ENCODE measurements at places on chromosomes 16 and 17.

- DNase-seq: no peak
These were observed 46.2 kb downstream of the SMPD3 start for GRCh38 chr16:68401871-68402747.

DNA sequence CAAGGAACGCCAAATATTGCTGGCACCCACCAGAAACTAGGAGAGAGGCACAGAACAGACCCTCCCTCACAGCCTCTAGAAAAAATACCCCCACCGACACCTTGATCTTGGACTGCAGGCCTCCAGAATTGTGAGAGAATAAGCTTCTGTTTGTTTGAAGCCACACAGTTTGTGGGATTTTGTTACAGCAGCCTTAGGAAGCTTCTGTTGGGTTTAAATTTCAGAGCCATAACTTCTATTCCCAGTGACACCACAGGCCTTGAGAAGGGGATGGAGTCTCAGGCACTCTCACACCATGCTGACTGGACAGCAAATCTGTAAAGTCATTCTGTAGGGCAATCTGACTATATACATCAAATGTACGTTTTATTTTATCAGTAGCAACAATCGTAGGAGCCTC is 38.6 kb downstream of the RNF112 start:
- no peak for DNase-seq

DNA sequence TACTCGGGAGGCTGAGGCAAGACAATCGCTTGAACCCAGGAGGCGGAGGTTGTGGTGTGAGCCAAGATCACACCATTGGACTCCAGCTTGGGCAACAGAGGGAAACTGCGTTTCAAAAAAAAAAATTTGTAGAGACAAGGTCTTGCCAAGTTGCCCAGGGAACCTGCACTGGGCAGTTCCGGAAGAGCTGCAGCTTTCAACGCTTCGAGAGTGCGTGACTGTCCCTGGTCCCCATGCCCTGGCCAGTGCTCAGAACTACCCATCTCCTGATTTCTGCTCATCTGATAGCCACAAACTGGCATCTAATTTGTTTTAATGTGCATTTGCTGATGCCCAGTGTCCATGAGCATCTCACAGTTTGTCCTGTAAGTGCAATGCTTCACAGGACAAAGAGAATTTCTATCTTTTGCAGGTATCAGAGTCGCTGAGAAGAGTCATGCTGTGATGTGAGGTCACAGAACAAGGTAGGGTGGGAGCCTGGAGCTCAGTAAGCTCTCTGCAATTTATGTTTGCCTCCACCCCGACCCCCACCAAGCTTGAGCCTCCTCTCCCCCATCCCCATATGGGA is 3.9 kb downstream of the ACTG1 start:
- DNase-seq: peak; percentile 47

- DNase-seq: no peak
These were observed 4.0 kb downstream of the BPTF start for GRCh38 chr17:67829331-67829730.

- no peak for DNase-seq
These were observed 76.7 kb upstream of the DOC2B start for GRCh38 chr17:258045-258734.

DNA sequence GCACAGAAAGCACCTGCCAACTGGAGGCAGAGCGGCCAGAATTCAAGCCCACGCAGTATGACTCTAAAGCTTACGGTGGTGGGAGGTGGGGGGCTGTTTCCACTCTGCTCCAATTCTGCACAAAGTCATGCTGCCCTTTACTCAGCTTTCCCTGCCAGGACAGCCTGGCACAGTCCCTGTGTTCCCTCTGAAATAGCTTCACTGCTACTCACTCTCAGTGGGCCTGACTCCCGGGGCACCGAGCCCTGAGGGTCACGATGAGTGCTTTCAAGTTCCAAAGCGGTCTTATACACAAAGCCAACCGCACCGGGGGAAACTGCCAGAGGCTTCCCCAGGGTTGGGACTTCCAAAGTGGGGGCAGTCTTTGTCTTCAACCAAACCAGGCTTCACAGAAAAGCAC is 306.1 kb upstream of the XYLT1 start:
- no peak for DNase-seq

GRCh38 chr16:54487933-54488332 is 201.3 kb upstream of the IRX3 start:
- no peak for DNase-seq

DNA sequence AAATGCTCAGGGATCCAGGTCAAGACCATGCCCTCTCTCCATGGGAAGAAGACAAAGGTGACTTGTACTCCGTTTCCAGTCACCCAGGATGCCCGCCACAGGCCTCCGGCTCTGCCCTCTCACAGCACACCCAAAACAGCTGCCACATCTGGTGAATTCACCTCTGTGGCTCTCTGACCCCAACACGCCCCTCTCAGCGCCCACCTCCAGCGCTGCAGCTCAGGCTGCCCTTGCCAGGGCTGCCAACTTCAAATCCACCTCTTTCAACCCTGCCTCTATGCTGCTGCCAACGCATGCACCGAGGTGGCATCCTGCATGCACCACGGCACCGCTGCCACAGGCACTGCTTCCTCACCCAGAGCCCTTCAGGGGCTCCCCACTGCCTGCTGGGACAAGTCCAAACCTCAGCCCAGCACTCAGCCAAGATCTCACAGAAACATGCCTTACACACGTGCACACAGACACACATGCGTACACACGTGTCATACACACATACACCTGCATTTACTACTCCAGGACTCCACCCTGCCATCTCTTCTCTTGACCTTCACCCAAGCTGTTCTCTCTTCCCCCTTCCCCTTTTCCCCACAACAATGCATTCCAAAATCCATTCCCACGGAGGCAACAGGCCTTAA is 7.5 kb downstream of the HID1 start:
- no peak for DNase-seq

DNA sequence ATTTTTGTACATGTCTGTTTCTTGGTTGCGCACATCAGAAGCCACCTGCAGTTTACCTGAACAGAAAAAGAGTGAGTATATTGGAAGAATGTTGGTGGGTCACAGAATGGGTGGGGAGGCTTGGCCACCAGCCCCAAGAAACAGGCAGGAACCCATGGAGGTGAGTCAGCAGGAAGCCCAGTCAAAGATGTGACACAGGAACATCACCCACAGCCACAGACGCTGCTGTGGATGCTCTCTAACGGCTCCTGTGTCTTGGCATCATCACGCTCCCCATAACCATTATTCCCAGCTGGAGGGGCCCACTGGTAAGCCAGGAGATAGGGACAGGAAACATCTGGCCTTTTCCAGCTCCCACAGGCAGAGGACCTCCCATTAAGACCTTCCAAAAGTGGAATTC is 94.0 kb upstream of the WSB1 start:
- no peak for DNase-seq

DNA sequence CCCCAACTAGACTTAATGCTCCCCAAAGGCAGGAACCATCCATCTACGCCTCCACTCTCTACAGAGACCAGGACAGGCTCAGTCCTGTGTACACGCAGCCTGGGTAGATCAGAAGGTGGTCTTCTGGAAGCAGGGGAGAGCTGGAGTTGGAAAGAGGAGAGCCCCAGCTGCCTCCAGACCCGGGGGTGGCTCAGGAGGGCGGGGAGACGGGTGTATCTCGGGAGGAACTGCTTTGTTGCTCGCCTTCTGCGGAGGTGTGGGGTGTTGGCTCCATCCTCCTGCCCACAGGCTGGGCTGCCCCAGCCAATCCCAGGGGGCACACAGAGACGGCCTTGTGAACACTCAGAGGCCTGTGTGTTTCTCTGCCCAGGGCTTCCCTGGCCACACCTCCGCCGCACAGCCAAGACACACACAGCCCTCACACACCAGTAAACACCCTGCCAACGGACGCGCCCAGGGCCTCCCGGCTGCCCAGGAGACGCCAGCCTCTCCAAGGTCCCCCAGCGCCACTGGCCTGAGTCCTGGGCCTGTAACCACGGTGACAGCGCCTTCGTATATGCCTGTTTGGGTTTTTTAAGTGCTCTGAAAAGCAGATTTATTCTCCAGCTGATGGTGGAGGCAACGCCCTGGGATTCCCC is 143.4 kb upstream of the CDC42EP4 start:
- no peak for DNase-seq

GRCh38 chr17:77846531-77847085 is 111.9 kb upstream of the TNRC6C start:
- no peak for DNase-seq

DNA sequence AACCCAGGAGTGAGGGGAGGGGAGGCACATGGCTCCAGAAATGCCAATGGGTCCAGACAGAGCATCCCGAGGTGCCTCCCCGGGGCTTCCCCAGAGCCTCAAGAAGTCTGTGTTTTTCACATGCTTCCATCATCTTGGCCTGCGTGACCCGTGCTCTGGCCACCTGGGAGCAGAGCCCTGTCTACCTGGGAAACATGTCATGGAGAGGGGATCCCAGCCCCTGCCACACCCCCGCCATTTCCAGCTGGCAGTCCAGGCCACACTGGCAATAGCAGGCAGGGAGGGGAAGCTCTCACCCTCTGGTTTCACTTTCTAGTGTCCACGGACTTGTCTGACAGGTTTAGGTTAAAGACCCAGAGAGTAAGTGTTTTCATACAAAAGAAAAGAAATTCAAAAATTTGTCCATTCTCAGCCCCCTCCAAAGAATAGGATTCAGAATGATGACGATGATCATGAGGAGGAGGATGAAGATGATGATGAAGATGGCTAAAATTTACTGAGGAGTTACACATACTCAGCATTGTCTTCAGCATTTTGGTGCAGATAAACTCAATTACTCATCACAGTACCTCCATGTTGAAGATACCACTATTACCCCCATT is 9.0 kb downstream of the SMIM5 start:
- peak; percentile 30 for DNase-seq

DNA sequence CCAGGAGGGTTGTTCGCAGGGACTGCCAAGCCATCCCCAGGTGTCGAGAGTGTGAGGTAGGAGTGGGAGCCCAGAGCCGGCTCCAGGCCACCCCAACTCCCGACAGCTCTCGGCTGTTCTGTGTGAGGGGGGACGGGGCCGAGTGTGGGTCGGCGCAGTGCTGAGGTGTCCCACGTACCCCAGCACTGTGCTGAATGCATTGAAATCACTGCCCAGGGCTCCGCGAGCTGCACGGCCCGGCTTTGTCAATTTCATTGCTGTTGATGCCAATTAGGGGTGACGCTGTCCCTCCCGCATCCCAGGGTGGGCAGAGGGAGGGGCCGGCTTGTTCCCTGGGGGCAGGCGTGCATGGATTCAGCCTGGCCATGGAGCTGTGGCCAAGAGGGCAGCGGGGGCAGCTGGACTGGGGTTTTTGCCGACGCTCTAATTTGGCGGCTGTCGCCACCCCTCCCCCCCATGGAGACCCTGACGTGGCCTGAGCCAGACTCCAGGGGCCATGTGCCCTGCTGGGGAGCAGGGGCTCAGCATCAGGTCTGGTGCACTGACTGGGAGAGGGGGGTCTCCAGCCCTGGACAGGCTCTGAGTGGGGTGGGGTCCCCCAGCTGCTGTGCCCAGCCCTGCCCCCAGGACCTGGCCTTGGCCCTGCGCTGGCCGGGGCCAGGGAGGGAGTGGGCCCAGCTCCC is 14.3 kb downstream of the CENPX start:
- no peak for DNase-seq

DNA sequence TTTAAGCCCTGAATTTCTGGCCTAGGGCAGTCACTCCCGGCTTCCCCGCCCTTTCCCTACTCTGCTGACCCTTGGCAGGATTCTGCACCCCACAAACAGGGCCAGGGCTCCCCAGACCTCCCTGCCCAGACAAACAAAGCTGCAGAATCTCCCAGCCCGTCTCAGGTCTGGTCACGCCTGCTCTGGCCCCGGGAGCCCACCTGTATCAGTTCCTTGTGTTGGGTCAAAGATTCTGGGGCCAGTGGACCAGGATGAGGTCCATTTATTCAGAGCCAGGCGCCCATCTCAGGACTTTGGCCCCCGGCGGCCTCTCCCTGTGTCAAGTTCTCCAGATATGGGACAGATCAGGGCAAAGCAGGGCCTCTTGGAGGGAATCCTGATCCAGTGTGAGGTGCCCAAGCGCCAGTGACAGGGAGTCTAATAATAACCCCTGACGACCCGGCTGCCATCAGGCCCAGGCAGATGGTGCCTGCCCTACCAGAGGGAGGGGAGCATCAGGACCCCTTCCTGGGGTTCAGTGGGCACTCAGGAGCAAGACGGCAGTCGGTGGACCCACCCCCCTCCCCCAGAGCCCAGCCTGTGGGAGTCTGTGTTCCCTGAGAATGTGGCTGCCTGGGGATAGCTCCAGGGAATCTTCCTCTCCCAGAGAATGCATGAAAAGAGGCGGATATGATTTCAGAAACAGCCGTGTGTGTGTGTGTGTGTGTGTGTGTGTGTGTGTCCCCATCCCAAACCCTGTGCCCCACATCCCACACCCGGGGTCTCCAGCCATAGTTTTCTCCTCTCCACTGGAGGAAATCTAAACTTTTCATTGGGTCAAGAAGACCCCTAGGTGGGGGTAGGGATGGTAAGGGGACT is 1.3 kb downstream of the TTYH2 start:
- DNase-seq: no peak

DNA sequence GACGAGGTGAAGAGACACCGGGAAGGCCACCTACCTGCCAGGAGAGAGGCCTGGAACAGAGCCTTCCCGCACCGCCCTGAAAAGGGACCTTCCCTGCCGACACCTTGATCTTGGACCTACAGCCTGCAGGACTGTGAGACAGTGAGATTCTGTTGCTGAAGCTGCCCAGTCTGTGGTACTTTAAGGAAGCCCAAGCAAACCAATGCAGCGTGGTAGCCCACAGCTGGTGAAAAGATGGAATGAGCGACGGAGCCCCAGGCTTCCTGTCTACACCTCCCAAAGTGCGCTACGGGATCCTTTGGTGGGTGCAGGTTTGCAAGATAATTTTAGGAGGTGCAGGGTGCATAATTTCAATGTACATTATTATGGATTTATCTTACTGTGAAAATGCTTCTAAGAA is 33.9 kb downstream of the TNFRSF13B start:
- DNase-seq: no peak

DNA sequence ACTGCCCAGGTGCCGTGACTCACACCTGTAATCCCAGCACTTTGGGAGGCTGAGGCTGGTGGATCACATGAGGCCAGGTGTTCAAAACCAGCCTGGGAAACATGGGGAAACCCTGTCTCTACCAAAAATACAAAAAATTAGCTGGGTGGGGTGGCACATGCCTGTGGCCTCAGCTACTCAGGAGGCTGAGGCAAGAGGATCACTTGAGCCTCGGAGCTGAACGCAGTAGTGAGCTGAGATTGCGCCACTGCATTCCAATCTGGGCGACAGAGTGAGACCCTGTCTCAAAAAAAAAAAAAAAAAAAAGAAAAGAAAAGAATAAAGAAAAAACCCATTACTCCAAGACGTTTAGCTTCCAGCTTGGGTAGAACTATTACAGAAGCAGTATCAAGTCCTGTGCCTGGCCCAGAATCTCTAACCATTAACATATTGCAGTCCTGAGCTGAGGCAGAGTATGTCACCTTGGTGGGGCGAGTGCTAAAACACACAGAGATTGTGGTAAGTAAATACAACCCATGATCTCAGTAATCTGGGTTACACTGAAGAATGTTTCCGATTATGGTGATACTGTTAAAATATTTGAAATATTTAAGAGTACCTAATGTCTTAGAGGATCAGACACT is 23.2 kb upstream of the CFAP20 start:
- no peak for DNase-seq

DNA sequence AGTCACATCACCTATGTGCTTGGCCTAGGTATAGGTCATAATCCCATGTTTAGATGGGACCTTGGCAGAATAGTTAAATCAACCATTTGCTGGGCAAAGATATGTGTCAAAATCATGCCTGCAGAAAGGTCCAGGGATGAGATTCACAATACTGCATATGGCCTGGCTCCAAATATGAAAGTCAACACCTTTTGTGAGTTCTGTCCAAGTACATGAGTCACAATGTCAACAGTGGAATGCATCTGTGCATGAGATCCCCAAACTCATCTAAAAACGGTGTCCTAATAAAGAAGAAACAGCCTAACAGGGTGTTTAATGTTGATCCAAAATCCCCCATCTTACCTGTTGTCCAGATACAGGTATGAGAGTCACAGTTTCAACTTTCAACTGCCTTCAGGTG is 1847.5 kb downstream of the TP53TG3F start:
- no peak for DNase-seq
